ENCODE measurements at places on chromosomes 5 and 9.
A peak's percentile ranks its signal among the peaks of the same experiment; 100 is the strongest.

DNA sequence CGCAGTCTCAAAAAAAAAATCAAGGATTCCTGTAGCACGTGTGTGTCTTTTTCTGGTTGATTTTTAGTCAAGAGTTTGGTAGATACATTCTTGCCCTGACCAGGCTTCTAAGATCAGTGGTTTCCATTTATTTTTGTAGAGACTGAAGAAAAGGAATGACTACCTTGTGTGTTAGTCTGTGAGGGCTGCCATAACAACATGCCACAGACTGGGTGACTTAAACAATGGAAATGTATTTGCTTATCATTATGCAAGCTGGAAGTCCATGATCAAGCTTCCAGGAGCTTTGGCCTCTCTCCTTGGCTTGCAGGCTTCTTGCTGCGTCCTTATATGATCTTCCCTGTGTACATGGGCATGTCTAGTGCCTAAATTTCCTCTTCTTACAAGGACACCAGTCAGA lies 127.0 kb downstream of the CCDC192 start:
- DNase-seq, result peak; percentile 81

GRCh38 chr5:138515556-138516245 lies 27.3 kb downstream of the ETF1 start:
- DNase-seq, result no peak

DNA sequence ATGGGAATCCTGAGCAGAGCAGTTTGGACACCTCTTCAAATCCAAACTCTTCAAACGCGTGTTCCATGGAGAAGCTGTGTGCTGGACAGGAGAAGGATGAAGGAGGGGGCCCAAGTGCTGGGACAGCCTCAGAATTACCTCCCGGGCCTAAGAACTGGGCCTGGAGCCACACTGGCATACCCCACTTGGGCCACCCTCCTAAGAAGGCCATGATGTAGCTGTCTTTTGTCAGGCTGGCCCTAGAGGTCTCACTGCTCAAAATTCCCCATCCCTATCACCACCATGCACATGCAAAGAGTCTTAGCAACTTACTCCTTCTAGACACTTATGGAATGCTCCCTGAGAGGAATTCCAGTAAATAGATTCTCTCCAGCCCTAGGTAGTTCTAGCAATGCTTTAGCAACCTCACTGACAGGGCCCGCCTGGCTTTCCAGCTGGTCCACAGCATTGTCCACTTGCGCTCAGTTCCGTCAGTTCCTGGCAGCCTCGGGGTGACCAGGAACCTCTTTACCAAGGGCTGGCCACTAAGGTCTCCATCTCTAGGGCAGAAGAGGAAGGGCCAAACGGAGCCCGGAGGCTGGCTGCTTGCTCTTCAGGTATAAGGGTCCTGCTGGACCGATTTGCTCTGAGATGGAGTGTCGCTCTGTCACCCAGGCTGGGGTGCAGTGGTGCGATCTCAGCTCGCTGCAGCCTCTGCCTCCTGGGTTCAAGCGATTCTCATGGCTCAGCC lies 75.3 kb downstream of the RGS3 start:
- DNase-seq, result no peak

GRCh38 chr5:141411575-141411974 lies 1.2 kb upstream of the PCDHGA10 start:
- no peak for DNase-seq

- no peak for DNase-seq
These were observed 91.9 kb upstream of the PAPPA start for GRCh38 chr9:116061546-116062205.

GRCh38 chr5:30607301-30607894 lies 586.1 kb upstream of the CDH6 start:
- peak; percentile 97 for DNase-seq

DNA sequence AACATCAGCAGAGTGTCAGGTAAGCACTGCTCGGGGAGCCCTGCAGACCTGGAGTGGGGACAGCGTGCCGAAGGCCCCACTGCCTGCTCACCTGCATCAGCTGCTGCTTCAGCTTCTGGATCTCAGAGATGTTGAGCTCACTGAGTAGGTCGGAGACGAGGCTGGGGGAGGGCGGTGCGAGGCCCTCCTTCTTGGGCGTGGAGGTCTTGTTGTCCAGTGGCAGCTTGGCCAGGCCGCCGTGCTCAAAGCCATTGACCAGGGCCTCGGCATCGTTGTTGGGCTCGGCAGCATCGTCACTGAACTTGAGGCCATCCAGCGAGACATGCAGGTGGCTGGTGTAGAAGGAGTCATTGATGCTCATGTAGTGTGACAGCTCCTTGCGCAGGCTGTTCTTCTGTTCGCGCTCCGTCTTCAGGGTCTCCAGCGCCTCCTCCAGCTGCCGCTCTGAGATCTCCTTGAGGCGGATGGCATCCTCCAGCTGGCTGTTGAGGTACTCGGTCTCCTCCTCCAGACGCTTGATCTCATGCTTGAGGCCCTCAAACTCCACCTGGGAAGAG lies 44.3 kb downstream of the BICD2 start:
- DNase-seq, result no peak

- peak; percentile 81 for DNase-seq
These were observed 268.6 kb upstream of the MVB12B start for GRCh38 chr9:126058011-126058531.

- DNase-seq, result no peak
These were observed 7.0 kb upstream of the MAMDC2 start for GRCh38 chr9:70036641-70037040.

- no peak for DNase-seq
These were observed 115.9 kb upstream of the GAS1 start for GRCh38 chr9:87063246-87063645.

- peak; percentile 13 for DNase-seq
These were observed 59.3 kb downstream of the DPYSL3 start for GRCh38 chr5:147450606-147451005.

DNA sequence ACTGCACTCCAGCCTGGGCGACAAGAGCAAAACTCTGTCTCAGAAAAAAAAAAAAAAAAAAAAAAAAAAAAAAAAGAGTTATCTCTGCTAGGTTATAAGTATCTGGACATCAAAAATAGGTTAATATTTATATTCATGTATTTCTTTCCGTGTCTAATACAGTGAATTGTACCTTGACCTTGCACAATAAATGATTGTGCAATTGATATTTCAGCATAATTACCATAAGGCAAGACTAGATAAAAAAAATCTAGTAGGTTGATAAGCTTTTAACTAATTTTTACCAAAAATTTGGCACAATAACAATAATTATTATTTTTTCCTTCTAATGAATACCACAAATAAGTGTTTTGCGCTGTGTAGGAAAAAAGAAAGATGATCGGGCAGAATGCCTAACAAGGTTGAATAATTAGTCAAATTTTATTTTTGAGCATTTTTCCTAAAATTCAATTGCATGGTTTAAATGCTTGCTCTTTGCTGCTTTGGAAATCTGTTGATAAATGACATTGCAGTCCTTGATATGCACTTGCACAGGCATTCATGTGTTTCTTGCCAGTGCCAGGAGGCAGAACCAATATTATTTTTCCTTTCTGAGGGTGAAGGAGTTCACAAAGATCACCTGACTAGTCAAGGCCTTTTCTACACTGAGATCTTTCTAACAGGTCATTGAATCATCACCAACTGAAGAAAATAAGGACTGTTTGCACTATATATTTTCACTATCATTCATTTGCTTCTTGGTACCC lies 127.5 kb downstream of the ARRDC3 start:
- DNase-seq, result no peak

DNA sequence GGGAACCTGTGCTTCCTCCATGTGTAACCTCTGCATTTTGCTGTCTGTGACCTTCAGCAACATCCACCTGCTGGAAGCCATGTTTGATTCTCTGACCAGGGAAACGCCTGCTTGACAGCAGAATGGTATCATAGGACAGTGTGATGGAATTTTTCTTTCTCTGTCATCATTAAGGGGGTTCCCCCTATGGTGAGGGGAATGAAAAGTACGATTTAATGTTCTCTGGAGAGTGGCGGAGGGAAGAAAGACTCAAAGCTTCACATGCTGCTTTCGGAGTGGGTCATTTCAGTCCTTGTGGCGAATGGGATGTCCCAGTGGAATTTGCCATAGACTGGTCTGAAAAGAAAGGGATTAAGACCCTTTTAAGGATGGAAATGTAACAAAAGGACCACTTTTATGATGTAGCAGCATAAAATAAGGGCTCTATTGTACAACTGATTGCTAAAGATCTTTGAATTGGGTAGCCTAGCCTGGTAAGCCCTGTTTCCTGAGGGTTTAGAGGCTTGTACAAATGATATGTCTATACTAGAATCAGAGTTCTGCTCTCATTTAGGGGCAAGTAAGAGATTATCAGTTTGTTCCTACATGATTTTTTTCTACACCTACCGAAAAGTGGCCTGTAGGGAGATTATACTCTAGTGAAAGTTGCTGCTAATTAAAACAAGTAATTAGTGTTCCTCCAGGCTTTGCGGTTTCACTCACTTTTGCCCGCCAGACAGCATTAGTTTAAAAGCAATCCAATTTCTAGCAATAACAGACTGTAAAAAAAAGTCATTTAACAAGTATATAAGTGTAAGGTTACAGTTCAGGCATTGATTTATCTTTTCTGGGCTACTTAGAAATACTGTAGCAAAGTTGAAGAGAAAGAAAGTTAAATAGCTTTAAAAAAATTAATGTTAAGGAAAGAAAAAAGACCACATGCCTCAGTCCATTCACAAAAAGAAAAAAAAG lies 904.5 kb downstream of the NR2F1-AS1 start:
- peak; percentile 26 for DNase-seq

- no peak for DNase-seq
These were observed 13.2 kb downstream of the TSC1 start for GRCh38 chr9:132931178-132931735.

DNA sequence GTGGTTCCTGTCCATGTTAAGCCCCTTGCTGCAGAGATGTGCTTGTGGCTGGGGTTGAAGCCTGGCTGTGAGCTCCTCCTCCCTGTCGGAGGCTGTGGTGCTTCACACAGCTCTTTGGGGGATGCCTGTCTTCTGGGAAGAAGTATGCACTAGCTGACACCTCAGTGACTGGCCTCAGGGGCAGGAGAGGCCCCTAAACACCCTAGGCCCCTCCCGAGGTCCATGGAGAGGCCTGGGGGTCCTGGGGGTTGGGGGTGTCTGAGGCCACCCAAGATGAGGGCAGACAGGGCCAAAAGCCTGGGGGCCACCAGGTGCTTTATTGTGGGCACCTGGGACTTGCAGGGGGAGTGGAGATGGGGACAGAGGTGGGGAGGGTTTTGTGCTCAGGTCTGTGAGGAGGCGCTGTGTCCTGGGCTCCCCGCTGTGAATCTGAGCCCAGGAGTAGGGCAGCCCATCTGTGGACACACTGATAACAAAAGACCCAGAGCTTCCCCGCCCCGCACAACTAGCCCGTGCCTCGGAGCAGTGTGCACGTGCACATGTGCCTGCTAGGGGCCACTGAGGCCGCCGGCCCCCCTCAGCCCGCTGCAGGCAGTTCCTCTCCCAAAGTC lies 92.0 kb downstream of the PHF2 start:
- no peak for DNase-seq

- DNase-seq, result peak; percentile 52
These were observed 56.8 kb upstream of the ZFR start for GRCh38 chr5:32501071-32502002.

DNA sequence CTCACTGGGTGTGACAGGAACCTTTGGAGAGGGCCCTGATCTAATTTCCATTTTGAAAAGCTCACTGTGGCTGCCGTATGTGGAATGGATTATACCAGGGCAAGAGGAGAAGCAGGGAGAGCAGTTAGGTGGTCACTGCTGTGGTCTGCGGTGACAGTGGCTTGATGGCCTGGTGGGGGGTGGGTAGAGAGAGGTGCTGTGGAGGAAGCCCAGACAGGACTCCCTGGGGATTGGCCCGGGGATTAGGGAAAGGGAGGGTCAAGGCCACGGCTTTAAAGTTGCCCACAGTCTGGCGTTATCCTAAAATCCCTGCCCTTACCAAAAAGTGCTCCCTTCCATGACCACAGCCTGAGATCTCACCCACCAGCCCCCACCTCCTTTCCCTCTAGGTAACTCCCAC lies 4.7 kb downstream of the B4GALT7 start:
- DNase-seq, result no peak

- DNase-seq, result peak; percentile 90
These were observed 44.2 kb downstream of the NIPSNAP3B start for GRCh38 chr9:104808035-104808614.

DNA sequence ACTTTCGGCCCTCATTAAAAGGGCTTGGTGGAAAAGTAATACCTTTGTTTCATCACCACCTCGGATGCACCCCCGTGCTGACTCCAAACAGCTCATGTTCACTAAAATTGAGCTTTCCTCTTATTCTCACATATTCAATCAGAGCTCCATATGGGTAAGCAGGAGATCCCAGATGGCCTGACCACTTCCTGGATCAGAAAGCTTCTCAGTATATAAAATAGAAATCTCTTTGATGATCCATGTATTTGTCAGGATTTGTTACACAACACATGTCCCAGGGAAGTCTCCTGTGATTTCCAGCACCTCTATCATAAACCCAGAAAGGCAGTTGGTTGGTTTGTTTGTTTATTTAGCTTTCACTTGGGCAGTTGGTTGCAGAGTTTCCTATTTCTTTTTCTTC lies 402.0 kb downstream of the MLLT3 start:
- DNase-seq, result no peak

- peak; percentile 55 for DNase-seq
These were observed 422.6 kb upstream of the CD180 start for GRCh38 chr5:67619235-67619634.

DNA sequence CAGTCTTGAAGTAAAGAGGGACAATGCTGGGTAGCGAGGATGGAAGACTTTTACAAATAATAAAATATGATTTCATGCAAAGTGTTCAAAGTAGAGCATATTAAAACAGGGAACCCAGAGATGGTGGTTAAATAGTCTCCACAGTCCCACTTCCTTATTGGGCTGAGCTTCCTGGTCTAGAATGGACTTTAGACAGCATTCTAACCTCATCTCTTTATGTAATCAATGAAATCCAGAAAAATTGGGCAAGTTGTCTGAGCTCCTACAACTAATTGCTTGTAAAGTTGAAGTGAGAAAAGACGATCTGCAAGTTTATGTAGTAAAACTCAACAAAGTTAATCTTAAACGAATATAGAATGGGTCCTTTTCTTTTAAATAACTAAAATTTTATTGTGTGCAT lies 328.9 kb downstream of the PJA2 start:
- no peak for DNase-seq

DNA sequence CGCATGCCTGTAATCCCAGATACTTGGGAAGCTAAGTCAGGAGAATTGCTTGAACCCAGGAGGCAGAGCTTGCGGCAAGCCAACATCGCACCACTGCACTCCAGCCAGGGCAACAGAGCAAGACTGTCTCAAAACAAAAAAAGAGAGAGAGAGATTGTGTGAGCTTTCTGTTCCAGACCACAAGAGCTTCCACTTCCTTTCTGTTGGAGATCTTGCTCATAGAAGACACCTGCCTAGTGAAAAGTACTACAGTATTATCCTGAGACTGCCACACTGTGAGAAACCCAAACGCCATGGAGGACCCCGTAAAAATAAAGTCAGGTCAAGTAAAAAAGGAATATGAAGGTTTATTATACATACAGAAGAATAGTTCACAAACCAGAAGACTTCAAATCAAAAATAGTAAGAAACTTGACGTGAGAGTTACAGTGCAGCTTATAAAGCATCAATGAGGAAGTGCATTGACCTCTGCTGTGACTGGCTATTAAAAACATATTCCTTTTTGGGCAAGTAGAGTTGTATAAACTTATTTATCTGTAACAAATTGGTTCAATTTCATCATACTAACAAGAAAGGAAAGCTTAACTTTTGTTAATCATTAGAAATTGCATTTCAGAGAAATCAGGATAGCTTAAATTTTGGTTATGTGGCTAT lies 4.3 kb upstream of the EMB start:
- DNase-seq, result no peak
